ENCODE measurements at places on chromosomes 13 and 19. TPM values are rescaled to one million over a fixed set of nuclear protein-coding genes. Genes with fewer than 3 reads are reported as not detected.

Gene PPM1N
- 0.38 TPM for total RNA-seq

Gene SLC25A15
- total RNA-seq: 12.2 TPM

Gene GPR183
- 0.14 TPM for total RNA-seq

Gene LILRB5
- total RNA-seq: not detected

Gene WDR18
- total RNA-seq: 59.4 TPM

Gene RNF225
- total RNA-seq: 1.3 TPM

DNA sequence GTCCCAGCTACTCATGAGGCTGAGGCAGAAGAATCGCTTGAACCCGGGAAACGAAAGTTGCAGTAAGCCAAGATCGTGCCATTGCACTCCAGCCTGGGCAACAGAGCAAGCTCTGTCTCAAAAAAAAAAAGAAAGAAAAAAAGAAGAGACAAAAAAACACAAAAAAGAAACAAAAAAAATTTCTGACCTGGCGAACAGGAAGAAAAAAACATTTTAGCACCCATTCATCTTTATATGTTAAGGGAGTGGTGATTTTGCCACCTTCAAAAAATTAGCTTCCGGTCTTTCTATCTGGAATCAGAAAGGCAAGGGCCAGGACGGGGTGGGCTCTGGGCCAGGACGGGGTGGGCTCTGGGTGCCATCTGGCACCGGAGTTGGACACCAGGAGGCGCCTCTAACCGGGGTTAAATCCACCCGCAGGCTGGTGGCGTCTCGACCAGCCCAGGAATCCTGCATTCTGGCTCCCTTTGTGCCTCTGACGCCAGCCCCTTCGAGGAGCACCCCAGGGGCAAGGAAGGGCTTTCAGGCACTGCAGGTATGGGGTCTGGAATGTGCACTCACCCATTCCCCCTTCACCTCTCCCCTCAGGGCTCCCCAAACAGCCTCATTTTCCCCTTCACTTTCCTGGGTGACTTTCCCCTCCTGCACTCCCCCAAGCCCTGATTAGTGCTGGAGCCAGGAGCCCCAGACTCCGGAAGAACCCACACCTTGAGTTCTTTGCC lies 10.4 kb upstream of the ZSWIM4 start:
- DNase-seq: no peak
- H3K27ac ChIP-seq: peak overlapping the region; percentile 76
- H3K4me1 ChIP-seq: peaks cover 16% of the 10 kb centered on the region
- H3K4me3 ChIP-seq: no peak overlapping the region
- no peaks in the 10 kb centered on the region for H3K27me3 ChIP-seq

DNA sequence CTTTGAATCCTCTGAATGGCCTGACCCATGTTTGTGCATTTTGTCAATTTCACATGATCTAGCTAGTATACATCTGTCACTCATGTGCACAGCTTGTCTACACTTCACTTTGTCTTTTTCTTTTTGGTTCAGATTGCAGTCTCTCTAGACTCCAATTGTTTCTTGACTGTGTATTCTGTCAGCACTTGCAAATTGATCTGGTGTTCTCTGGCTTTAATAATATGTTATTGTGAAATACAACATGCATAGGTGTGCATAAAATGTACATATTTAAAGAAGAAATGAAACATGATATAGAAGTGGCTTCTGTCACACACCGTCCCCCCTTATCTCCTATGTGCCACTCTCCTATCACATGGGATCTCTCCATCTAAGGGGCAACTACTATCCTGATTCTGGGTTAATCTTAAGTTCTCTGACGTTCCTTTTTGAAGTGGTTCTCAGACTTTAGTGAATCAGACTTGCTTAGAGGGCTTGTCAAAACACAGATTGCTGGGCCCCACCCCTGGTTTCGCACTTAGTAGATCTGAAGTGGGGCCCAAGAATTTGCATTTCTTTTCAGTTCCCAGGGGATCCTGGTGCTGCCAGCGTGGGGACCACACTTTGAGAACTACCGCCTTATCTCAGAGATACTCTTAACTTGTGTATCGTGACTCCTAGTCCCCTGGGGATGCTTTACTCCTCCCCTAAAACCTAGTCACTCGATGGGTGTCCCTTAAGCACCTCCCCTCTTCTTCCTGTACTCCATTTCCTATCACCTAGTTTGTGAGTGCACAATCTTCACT lies 5.8 kb downstream of the KRTDAP start:
- H3K36me3 ChIP-seq: no peaks in the 10 kb centered on the region
- peaks cover 14% of the 10 kb centered on the region for H3K27me3 ChIP-seq
- H3K27ac ChIP-seq: no peak overlapping the region
- no peaks in the 10 kb centered on the region for H3K4me1 ChIP-seq
- no peak overlapping the region for H3K4me3 ChIP-seq

DNA sequence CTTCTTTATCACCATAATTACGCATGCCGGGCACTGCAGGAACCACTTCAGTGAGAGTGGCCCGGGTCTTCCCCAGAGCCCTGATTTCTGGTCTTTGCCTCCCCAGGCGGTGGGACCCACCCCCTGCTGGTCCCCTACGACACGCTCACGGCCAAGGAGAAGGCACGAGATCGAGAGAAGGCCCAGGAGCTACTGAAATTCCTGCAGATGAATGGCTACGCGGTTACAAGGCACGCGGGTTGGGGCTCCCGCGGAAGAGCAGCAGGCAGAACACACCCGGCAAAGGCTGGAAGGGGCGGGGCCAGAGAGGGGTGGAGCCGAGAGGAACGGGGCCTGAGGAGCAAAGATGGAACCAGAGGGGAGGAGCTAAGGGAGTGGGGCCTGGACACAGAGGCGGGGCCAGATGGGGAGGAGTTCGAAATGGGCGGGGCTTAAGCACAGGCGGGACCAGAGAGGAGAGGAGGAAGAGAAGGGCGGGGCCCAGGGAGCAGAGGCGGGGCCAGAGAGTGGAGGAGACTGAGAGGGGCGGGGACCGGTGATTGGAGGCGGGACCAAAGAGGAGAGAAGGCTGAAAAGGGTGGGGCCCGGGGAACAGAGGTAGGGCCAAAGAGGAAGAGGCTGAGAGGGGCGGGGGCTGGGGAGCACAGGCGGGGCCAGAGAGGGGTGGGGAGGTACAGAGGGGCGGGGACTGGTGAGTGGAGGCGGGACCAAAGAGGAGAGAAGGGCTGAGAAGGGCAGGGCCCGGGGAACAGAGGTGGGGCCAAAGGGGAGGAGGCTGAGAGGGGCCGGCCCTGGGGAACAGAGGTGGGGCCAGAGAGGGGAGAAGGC lies 73.4 kb downstream of the RYR1 start:
- H3K27me3 ChIP-seq: peaks cover 15% of the 10 kb centered on the region
- no peaks in the 10 kb centered on the region for H3K4me1 ChIP-seq
- no peak overlapping the region for H3K27ac ChIP-seq
- DNase-seq: no peak
- no peak overlapping the region for H3K4me3 ChIP-seq

- peaks cover 21% of the 10 kb centered on the region for H3K36me3 ChIP-seq
- no peak for DNase-seq
- H3K4me3 ChIP-seq: no peak overlapping the region
- no peak overlapping the region for H3K27ac ChIP-seq
Measured at GRCh38 chr13:75279834-75280369, 202.1 kb downstream of the TBC1D4 start.

GRCh38 chr19:1968279-1969175 lies 27.6 kb downstream of the CSNK1G2 start:
- H3K27ac ChIP-seq: no peak overlapping the region
- peaks cover 7% of the 10 kb centered on the region for H3K36me3 ChIP-seq
- no peak overlapping the region for H3K4me3 ChIP-seq
- H3K4me1 ChIP-seq: peaks cover 3% of the 10 kb centered on the region
- H3K27me3 ChIP-seq: no peaks in the 10 kb centered on the region
- DNase-seq: no peak

- peaks cover 4% of the 10 kb centered on the region for H3K36me3 ChIP-seq
- no peak overlapping the region for H3K27ac ChIP-seq
- H3K27me3 ChIP-seq: no peaks in the 10 kb centered on the region
- no peak overlapping the region for H3K4me3 ChIP-seq
- DNase-seq: no peak
- peaks cover 25% of the 10 kb centered on the region for H3K4me1 ChIP-seq
Measured at GRCh38 chr19:34481861-34482379, 362 bp downstream of the WTIP start.

- no peak for DNase-seq
- no peaks in the 10 kb centered on the region for H3K27me3 ChIP-seq
- peaks cover 4% of the 10 kb centered on the region for H3K36me3 ChIP-seq
Measured at GRCh38 chr13:25915840-25916518, 135.8 kb downstream of the SHISA2 start.

GRCh38 chr19:39736088-39736487 lies 1.7 kb downstream of the CLC start:
- no peak overlapping the region for H3K4me3 ChIP-seq
- H3K27ac ChIP-seq: no peak overlapping the region
- peaks cover 51% of the 10 kb centered on the region for H3K27me3 ChIP-seq
- H3K4me1 ChIP-seq: no peaks in the 10 kb centered on the region
- H3K36me3 ChIP-seq: no peaks in the 10 kb centered on the region
- no peak for DNase-seq

DNA sequence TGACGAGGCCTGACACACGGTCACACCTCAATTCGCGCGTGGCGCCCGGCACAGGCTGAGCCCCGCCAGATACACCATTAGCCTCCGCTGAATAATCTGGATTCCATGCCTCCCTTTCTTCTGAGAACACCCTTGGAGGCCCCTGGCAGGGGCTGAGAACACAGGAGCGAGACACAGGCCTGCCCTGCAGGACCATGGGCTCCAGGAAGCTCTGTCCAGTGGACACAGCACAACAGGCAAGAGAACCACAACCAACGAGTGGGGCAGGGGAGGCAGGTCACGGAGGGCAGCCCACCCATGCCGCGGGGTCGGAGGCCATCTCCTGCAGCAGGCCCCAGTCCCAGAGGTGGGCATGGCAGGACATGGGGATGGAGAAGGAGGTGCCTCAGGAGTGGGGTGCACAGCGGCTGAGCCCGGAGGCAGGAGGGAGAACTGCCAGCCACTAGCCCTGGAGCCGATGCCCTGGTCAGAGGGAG lies 75.8 kb upstream of the C13orf46 start:
- peak overlapping the region; percentile 73 for H3K27ac ChIP-seq
- H3K36me3 ChIP-seq: no peaks in the 10 kb centered on the region
- peaks cover 9% of the 10 kb centered on the region for H3K4me1 ChIP-seq
- no peak overlapping the region for H3K4me3 ChIP-seq

All from mesothelial cell of epicardium (in vitro differentiated cells).